Esophagus squamous epithelium (tissue), 5 donors: ENCODE measurements at places on chromosomes 7 and 10.

GRCh38 chr7:32564542-32564941 lies 69.3 kb downstream of the AVL9 start:
- DNase-seq = no peak

DNA sequence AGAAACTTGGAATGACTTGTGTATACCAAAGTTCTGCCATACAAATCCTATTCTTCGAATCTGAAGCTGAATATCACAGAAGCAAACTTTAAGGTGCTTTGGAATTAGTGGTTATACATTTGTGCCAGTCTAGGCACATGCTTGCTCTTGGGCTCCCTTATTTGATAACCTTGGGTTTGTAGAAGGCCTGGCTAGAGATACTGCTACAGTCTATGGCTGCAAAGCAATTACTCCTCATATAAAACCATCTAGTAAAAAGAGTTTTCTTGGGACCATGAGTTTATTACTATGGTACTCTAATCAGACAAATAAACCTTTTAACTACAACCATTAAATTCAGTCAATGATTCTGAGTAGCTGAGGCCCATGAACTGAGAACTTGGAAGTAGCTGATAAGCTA lies 92.5 kb upstream of the SLC13A1 start:
- no peak for DNase-seq

GRCh38 chr7:21103426-21104123 lies 316.9 kb upstream of the SP8 start:
- DNase-seq = no peak

- DNase-seq = no peak
Observed at GRCh38 chr7:33530664-33531063, 374.7 kb upstream of the BMPER start.

GRCh38 chr7:140404565-140405065 lies 757 bp downstream of the RAB19 start:
- DNase-seq = no peak

GRCh38 chr7:22386865-22387264 lies 29.9 kb upstream of the RAPGEF5 start:
- no peak for DNase-seq

GRCh38 chr7:123650595-123650994 lies 5.1 kb upstream of the LMOD2 start:
- no peak for DNase-seq

DNA sequence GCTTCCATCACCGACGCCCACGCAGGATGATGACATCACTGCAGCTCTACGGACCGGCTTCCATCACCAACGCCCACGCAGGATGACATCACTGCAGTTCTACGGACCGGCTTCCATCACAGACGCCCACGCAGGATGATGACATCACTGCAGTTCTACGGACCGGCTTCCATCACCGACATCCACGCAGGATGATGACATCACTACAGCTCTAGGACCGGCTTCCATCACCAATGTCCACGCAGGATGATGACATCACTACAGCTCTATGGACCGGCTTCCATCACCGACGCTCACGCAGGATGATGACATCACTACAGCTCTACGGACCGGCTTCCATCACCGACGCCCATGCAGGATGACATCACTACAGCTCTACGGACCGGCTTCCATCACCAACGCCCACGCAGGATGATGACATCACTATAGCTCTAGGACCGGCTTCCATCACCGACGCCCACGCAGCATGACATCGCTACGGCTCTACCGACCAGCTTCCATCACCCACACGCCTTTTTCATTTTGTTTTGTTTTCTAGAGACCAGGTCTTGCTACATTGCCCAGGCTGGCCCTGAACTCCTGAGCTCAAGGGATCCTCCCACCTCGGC lies 29.5 kb downstream of the GPER1 start:
- no peak for DNase-seq

GRCh38 chr10:117398029-117398428 lies 22.8 kb upstream of the PDZD8 start:
- DNase-seq = no peak

- DNase-seq = no peak
Observed at GRCh38 chr7:129607471-129608120, 3.9 kb upstream of the NRF1 start.

DNA sequence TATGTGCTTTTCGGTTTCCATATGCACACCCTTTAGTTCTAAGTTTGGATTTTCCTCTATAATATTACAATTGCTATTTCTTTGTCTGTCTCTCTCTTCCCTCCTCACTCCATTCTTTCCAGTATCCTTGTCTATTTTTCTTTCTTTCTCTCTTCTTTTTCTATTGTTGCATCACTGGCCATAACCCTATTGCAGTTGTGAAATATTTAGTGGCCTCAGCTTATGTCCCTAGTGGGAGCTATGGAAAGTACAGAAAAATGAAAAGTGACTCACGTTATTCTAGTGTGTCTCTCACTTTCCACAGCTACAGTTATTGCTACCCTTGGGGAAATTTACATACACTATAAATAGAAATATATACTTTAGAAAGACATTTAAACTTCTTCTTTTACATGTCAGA lies 59.1 kb downstream of the CNTNAP2 start:
- DNase-seq = no peak

DNA sequence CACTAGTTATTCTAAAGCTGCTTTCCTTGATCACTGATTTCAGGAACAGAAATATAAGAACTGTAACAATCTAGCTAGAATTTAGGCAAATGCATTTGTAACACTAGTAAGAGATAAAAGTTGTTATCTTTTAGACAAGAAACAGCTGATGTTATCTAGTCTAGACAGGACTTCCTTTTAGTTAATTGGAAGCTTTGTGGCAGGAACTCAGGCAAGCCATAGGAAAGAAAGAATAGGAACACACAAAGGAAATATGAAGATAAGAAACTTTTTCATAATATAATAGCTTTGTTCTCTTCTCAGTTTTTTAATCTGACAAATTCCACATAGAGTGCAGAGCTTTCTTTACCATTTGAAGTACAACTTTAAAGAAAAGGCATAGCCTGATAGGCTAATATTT lies 59.0 kb upstream of the AGR3 start:
- no peak for DNase-seq

DNA sequence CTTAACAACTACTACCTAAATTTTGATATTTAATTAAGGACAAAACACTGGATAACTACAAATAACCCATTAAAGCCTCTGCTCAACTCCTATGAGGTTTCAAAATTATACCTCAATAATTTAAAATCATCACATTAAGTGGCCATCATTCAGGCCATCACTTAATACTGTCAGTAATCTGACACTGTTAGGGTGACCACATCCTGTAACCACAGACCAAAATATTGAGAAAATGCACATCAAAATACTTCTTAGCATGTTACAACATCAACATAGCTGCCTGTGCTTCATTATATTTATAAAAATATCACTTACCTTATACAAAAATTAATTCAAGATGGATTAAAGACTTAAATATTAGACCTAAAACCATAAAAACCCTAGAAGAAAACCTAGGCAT lies 23.3 kb downstream of the SEM1 start:
- no peak for DNase-seq

DNA sequence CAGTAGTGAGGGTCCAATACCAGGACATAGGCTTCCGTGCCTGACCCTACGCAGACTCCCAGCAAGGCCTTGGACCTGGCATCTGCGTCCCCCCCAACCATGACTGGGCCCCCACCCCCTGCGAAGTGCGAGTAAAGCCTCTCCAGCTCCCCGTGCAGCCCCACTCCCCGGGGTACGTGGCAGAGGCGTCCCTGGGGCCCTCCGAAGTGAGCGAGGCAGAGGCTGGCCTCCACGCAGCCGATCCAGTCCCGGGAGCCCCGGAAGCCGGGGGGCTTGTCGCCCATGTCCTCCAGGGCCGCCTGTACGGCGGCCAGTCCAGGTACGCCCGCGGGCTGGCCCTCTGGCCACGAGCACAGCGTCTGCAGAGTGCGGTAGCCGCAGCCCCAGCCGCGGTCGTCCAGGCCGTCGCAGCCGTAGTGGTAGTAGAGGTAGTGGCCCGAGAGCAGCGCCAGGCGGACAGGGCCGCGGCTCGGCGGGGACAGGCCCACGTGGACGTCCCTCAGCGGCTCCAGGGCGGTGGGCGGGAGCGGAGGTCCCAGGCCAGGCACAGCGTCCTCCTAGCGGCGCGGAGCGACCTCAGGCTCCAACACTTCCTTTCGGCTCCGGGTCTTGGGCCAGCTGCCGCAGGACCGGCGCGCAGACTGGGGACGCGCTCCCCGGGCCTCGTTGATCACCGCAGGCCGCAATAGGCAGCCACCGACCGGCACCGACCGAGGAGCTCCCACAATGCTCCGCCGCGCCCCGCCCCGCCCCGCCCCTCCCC lies at the start of gene UFSP1:
UFSP1 (minus strand) TSS at position 728 of the 763 bp plus-strand sequence; CDS start at position 284, 444 bp downstream.
- no peak for DNase-seq

DNA sequence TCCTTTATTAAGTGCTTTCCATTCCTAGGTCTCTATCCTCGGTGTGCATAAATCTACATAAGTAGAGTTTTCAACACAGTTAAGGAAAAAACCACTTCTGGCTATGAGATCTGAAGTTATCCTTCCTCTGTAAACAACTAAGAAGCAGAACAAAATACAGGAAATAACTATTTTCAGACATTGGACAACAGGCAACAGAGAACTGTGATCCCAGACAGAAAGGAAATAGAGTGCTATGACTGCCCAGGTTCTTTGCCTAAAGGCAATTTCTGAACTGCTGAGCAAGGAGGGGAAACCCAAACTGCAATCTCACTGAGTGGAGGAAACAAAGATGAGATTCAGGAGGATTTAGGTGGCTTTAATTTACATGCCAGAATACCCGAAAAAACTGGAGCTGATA lies 285.4 kb downstream of the SNX13 start:
- DNase-seq = no peak

DNA sequence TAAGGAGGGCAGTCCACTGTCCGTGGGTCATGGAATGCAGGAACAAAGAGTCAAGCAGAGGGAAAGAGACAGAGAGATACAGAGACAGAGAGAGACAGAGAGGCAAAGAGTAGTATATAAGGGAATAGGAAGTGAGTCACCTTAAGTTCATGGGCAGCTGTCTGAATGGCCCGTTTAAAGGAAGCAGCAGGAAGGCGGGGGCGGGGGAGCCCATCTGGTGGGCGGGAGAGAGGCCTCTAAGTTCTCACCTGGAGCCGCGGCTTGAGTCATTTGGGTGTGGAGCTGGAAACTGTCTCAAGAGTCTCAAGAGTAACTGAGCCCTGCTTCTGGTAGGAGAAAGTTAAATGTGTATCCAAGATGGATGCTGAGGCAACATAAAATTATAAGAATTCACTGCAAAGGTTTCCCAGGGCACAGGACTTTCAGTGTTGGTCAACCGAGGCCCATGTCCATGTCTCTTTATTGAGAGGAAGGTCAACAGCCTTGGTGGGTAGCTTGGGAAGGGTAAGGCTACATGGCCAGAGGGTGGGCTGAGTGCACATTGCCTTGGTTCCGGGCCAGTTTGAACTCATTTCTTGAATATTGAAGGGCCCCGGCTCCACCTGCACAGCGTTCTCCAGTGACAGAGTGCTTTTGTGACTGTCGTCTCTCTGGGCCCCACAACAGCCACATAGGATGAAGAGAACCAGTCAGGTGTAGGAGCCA lies 85.5 kb upstream of the CACUL1 start:
- DNase-seq = no peak

DNA sequence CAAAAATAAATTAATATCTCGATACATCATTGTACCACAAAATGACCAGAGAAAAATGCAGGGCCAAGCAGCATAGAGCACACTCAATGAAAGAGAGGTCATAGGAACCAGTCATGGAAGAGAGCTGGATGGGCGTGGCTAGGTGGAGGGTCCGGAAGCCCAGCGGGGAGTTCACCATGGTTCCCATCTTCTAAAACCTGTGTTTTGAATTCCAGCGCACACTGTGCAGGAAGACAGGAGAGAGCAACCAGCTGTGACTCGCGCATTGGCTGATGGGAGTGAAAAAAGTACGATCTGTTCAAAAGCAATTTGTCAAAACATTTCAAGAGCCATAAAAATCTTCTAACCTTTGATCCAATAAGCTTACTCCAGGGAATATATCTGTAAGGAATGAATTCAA lies 125.2 kb upstream of the NANOS1 start:
- no peak for DNase-seq

DNA sequence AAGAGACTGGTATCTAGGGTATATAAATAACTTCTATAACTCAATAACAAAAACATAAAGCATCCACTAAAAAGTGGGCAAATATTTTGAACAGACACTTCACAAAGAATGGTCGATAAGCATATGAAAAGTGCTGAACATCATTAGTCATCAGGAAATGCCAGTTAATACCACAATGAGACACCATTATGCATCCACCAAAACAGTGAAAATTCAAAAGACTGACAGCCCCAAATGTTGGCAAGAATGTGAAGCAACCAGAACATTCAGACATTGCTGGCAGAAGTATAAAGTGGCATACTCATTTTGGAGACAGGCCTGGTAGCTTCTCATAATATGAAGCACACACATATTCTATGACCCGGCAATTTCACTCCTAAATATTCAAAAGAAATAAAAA lies 26.5 kb upstream of the GSAP start:
- no peak for DNase-seq

- DNase-seq = no peak
Observed at GRCh38 chr10:14742815-14743214, 31.9 kb downstream of the FAM107B start.

DNA sequence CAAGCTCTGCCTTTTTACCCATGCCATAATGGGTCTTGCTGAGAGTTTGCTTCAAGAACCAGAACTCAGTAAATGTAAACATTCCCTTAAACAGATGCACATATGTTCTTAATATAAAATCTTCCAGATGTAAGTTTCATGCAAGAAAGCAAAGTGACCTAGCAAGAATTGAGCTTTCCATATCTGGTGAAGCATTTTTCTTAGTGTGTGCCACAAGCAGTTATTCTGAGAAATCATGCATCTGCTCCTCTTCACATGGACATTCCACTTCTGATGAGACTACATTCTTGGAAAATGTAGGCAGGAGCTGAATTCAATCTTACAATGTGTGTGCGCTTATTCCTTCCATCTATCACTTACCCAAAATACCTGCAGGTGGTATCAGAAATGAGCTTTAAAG lies 227.8 kb upstream of the LRRTM3 start:
- DNase-seq = no peak

DNA sequence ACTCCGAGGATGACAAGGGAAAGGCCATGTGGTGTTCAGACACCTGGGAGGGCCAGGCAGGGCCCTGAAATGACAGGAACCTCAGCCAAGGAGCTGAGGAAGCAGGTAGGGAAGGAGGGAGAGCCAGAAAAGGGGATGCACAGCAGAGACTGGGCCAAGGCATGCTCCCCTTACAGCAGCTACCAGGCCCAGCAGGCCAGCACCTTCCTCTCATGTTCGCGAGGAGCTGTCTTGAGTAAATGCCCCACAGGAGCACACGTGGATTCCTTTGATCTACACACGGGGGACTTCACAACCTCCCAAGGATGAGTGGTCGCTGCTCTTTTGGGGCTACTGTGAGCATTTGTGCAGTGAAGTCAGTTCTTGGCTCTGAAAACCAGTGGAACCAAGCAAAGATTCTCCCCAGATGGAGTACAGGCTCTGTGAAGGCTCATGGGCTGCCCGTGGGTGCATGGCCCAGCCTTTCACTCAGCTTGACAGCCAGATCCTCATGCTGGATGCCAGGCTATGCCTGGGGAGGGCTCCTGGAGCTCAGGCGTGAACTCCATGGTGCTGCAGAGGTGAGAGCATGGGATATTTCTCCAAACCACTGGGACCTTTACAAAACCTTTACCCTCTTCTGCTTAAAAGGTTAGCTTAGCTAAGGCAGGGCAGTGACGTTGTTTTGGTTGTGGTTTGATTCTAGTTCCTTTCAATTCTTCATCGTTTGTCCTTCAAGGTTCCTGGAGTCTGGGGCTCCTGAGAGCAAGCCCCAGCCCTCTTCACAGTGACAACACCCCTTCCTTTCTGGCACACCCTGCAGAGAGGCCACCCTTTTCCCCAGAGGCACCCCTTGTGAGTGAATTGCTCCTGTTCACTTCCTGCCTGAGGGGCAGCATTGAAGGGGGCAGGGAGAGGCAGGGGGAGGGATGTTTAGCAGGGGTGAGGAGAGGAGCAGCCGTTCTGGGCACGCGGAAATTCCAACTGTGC lies 74.2 kb upstream of the ZPBP start:
- DNase-seq = no peak
